ENCODE measurements at places on chromosomes 4 and X.

GRCh38 chr4:78863254-78863869 is 75.9 kb downstream of the PAQR3 start:
- no peak for DNase-seq

GRCh38 chrX:82782014-82782413 is 726.1 kb upstream of the POU3F4 start:
- no peak for DNase-seq

- DNase-seq: no peak
Observed at GRCh38 chrX:32483534-32484136, 727.7 kb downstream of the DMD start.

- DNase-seq: no peak
Observed at GRCh38 chr4:33780952-33781791, 2463.1 kb downstream of the ARAP2 start.

DNA sequence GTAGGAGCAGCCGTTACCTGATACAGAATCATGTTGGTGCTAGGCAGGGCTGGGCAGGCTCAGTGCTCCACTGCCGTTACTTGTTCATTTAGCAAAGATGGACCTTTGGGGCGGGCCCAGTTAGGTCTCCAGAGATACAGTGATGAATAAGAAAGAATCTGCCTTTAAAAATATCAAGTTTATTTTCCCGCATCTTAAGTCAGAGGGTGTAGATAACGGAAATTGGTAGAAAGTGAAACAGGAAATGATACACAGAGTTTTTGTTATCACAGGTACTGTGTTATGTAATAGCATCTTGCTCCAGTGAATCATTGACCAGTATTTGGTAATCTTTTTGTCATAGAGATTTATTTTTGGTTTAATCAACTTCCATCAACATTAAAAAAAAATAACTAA is 5.5 kb downstream of the TMEM131L start:
- DNase-seq: no peak

DNA sequence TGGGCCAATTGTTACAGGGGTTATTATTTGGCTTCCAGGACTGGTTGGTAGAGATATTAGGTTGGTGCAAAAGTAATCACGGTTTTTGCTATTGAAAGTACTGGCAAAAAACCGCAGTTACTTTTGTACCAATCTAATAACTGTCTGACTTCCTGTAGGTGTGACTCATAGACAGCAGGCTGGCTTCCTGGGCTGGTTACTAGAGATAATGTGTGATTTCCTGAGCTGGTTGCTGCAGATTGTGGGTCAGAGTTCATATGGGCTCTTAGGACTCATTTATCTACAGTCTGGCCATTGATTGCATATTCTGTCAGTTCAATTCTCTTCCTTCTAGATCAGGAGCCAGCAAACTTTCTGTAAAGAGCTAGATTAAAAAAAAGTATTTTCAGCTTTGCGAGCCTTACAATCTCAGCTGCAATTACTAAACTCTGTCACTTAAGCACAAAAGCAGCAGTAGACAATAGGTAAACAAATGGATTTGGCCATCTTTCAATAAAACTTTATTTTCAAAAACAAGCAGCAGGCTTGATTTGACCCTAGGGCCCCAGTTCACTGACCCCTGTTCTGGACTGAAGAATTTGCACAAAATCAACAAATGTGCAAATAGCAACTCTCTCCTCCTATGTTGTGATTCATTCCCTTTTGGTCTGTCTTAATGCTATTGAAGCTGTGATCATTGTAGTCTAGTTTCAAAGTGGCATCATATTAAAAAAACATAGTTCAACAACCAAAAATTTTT is 50.8 kb upstream of the BOD1L1 start:
- no peak for DNase-seq

GRCh38 chrX:19683358-19683757 is 168.1 kb upstream of the MAP3K15 start:
- DNase-seq: no peak

DNA sequence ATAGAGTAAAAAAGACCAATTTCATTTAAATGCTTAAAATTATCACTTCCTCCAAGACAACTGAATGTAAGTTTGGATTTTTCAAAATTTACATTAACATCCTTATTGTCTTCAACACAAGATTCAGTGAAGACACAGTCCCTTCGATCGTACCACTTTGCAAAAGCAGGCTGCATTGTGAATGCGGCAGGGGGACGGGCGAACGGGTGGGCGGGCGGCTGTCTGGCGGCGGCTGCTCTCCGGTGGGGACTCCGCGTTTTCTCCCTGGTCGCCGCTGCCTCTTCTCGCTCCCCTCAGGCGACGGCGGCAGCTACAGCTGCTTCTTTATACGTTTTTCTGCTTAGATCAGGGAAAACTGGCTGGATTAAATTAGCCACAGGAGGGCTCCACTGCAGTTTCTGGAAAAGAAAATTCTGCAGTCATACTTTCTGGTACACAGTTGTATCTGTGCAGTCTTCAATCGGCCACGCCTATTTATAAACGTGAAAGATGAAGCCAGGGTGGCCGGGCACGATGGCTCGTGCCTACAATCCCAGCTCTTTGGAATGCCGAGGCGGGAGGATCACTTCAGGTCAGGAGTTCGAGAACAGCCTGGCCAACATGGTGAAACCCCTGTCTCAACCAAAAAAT is 33.9 kb upstream of the HPF1 start:
- peak; percentile 25 for DNase-seq

GRCh38 chrX:6748595-6748994 is 213.7 kb upstream of the VCX3A start:
- no peak for DNase-seq

DNA sequence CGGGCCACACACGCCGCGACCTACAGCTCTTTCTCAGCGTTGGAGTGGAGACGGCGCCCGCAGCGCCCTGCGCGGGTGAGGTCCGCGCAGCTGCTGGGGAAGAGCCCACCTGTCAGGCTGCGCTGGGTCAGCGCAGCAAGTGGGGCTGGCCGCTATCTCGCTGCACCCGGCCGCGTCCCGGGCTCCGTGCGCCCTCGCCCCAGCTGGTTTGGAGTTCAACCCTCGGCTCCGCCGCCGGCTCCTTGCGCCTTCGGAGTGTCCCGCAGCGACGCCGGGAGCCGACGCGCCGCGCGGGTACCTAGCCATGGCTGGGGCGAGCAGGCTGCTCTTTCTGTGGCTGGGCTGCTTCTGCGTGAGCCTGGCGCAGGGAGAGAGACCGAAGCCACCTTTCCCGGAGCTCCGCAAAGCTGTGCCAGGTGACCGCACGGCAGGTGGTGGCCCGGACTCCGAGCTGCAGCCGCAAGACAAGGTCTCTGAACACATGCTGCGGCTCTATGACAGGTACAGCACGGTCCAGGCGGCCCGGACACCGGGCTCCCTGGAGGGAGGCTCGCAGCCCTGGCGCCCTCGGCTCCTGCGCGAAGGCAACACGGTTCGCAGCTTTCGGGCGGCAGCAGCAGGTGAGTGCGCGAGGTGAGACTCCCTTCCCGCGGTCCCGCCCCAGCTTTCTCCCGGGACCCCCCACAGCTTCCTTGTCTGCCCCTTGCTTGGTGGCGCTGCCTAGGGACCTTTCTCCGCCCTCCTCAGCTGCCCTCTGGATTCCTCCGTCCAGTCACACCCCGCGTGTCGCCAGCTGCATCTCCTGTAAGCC is 678 bp downstream of the BMP3 start:
- no peak for DNase-seq

- no peak for DNase-seq
Observed at GRCh38 chr4:40285692-40286091, 49.4 kb upstream of the CHRNA9 start.

- DNase-seq: no peak
Observed at GRCh38 chr4:20044966-20045365, 206.7 kb upstream of the SLIT2 start.

Measured in SHP77 treated with DMSO at 0.1 percent for 48 hours (cell line).